ENCODE measurements at places on chromosomes 7 and 10.

DNA sequence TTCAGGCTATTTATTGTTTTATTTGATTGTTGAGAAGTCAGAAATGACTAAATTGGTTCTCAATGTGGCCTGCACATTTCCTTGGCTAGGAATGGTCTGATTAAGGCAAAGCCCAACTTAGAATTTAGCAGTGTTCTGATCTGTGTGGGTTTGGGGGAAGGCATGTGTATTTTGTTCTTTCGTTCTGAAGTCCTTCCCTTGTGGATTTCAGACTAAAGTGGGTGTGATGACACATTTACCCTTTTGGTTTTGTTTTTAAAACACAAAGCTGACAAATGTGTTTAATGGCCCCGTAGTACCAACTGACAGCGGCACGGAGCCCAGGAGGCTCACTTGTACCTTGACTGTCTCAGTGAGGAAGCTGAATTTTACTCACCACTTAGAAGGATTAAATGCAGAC is 452.3 kb upstream of the GALNT17 start:
- DNase-seq, result no peak

DNA sequence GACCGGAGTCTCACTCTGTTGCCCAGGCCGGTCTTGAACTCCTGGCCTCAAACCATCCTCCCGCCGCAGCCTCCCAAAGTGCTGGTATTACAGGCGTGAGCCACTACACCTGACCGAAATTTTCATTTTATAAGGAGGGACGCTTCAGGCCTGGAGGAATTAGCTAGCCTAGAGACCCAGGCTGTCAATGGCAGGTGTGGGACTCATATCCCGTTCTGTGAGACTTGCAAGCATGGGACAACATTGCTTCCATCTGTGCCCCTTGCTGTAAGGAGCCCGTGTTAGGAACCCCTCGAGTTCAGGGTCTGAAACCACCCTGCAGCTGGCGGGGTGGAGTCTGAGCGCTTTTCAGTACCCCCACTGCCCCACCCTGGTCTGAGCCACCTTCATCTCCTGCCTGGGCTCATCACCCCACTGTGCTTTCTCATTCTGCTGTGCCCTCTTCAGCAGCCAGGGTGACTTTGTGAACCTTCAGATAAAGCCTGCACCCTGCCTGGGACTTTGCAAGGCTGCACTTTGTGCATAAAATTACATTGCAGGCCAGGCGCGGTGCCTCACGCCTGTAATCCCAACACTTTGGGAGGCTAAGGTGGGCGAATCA is 1.3 kb upstream of the DAGLB start:
- DNase-seq, result no peak

DNA sequence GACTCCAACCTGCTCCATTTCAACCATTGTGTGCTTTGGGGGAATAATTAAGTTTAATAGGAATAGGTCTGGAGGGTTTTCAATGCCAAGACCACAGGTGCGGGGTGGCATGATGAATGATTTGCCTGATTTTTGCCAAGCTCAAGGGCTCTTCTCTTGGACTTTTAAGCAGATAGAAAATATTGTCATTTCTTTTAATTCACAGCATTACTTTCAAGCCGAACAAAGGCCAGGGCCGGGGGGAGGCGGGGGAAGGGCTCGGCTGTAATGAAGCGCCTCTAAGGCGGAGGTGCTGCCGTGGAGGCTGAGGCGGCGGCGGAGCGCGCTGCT is 6.5 kb downstream of the PTF1A start:
- no peak for DNase-seq

GRCh38 chr10:43888586-43888985 is 239.9 kb upstream of the ZNF32 start:
- DNase-seq, result peak; percentile 84

- peak; percentile 63 for DNase-seq
These were observed 11.5 kb upstream of the DLD start for GRCh38 chr7:107879400-107880035.

DNA sequence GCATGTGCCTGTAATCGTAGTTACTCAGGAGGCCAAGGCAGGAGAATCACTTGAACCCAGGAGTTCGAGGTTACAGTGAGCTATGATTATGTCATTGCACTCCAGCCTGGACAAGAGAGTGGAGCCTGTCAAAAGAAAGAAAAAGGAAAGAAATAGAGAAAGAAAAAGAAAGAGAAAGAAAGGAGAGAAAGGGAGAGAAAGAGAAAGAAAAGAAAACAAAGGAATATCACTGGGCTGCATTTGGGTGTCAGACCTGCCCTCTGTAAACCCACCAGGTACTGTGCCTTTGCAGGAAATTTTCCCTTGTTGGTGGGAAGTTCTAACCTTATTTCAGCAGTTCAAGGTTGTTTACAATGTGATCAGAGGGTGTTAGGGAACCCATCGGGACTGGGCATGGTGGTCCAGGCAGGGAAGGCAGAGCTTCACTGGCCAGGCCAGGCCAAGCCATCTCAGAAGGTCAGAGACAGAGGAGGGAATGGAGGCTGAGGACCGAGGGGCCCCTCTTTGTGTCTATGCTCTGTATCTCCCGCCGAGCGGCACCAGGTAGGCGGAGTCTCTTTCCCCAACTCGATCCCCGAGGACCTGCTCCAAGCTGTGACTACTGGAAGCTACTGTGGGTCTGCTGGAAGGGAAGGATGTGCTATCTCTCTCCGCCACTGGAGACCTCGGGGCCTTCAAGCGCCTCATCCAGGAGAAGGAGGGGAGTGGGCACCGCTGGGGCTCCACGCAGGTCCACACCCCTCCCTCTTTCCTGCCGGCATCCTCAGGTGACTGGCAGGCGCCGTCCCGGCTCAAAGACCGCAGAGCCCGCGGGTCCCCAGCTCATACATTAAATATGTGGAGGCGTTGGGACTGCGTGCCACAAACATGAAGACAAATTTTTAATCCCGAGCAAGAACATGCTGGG is 15.2 kb upstream of the KAZALD1 start:
- DNase-seq, result no peak

GRCh38 chr10:51700228-51700817 is 928 bp upstream of the CSTF2T start:
- peak; percentile 20 for DNase-seq

- no peak for DNase-seq
These were observed 126.3 kb downstream of the CACNA2D1 start for GRCh38 chr7:82317257-82317721.

GRCh38 chr7:44604941-44605340 is 1.5 kb upstream of the OGDH start:
- DNase-seq, result no peak

DNA sequence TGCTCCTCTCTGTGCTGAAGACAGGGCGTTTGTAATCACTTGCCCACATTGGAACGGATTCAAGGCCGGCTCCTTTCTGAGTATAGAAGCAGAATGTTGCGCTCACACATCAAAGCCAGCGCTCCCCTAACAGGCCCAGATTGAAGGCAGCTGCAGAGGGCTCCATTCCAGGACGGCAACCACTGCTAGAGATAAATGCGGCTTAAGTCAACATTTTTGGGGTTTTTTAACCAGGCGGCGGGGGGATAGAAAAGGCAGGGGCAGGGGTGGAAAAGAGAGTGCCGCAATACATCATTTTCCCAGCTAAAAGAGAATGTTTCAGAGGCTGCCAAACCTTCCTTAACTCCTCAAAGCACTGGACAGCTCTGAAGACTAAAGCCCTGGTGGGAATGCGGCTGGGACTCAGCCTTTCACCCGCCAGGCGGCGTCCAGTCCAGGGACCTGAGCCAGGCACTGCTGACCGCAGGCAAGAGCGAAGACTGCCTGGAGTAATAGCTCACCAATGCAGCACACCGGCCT is 189.6 kb downstream of the TNS3 start:
- peak; percentile 99 for DNase-seq

GRCh38 chr7:70791341-70791740 is 340.6 kb upstream of the GALNT17 start:
- no peak for DNase-seq

DNA sequence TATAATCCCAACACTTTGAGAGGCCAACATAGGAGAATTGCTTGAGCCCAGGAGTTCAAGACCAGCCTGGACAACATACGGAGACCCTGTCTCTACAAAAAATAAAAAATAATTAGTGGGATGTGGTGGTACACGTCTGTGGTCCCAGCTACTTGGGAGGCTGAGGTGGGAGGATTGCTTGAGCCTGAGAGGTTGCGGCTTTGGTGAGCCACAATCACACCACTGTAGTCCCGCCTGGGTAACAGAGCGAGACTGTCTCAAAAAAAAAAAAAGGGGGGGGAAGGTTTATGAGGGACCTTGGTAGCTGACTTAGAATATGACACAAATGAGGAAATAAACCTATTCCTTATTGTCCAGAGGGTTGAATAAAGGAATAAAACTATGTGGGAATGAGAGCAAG is 30.8 kb downstream of the SCD start:
- DNase-seq, result no peak

DNA sequence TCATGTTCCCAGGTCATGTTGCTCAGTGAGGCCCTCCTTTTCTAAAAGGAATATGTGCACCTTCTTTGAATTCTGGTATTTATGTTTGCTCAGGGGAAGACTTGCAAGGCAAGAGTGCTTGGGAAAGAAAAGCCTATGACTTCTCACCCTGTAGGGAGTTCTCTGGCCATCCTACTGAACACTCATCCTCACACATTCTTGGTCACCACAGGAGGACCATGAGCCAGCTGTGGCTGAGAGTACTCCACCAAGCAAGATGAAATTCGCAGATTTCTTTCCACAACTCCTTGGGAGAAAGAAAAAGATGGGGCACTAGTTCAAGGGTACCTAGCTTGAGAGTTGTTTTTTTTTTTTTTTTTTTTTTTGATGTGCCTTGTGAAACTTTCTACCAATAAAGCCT is 179.6 kb downstream of the FZD1 start:
- DNase-seq, result no peak

DNA sequence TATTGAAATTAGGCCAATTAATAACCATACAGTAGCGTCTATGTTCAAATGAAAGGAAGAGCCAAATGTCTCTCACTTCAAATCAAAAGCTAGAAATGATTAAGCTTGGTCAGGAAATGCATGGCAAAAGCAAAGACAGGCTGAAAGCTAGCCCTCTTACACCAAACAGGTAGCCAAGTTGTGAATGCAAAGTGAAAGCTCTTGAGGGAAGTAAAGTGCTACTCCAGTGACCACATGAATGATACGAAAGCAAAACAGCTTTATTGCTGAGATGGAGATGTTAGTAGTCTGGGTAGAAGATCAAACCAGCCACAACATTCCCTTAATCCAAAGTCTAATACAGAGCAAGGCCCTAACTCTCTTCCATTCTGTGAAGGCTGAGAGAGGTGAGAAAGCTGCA is 123.8 kb downstream of the TEX36 start:
- DNase-seq, result no peak

GRCh38 chr10:89184638-89185037 is 22.5 kb downstream of the CH25H start:
- DNase-seq, result no peak

Data from amniotic epithelial cell (primary cell).